Femur (tissue), 1 donor: ENCODE measurements at places on chromosomes 6 and 20.

- DNase-seq = peak; percentile 30
Observed at GRCh38 chr6:78910591-78911171, 43.3 kb downstream of the IRAK1BP1 start.

DNA sequence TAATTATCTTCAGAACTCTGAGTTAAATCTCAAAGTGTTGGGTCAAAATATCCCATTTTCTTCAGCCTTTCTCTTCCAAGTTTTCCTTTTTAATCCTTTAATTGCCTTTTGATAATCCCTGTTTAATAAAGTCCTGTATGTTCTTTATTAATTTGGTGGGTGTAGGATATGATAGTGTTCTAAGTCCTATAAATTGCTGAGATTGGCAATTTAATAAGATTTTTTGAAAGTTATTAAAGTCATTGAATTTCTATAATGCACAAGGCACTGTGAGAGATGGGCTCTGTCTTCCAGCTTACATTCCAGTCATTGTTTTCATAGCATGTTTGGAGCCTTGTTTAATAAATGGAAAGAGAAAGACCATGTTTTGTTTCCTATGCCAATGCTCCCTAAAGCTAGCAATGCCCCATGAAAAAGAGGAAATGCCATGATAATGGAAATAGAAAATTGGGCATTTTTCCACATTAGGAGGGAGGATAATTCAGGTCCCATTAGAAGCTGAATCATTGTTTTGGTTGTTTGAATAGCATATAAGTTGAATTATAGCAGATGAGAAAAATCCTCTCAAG lies 404.8 kb downstream of the CD109 start:
- no peak for DNase-seq

DNA sequence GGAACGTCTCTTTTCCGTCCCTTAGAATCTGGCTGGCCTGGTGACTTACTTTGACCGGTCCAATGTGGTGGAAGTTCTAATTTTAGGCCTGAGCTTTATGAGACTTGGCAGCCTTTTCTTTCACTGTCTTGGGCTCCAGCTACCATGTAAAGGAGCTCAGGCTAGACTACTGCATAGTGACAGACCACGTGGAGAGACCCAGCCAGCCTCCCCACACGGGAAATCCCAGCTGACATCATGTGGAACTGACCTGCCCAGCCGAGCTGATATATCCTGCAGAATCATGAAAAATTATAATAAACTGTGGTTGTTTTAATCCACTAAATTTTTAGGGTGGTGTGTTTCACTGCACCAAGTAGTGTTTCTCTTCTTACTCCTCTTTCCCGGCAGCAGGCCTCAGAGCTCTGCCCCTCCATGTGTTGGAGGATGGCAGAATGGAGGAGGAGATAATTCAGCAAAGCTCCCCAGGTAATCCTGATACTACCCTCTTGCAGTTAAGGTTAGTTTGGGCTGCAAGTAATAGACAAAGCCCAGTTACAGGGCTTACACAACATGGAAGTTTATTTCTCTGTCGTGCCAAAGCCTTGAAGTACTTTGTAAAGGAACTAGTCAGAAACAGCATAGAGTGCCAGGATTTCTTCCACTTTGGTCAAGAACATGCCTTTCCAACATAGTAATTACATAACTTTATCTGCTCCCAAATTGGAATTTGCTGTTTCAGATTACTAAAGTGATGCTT lies 87.5 kb downstream of the SH3BGRL2 start:
- no peak for DNase-seq

GRCh38 chr6:163901681-163902080 lies 487.2 kb downstream of the QKI start:
- no peak for DNase-seq

GRCh38 chr6:158149641-158150040 lies 18.4 kb downstream of the SERAC1 start:
- DNase-seq = no peak

DNA sequence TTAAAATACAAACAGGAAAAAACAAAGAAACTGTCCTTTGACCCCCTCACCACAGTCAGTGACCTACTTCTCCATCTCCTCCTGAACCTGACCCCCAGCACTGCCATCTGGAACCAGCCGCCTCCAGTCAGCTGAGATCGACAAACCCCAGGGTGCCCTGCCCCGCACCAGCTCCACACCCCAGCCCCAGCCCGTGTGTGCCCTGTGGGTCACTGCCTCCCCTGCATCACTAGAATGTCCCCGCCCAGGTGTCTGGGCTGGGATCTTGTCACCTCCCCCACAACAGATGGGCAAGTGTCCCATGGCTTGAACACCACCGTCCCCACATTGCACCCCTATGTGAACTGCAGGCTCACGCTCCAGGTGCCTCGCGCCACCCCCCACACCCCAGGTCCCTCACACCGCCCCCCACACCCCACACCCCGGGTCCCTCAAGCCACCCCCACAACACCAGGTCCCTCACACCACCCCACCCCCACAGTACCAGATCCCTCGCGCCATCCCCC lies 13.3 kb downstream of the TAF4 start:
- no peak for DNase-seq

DNA sequence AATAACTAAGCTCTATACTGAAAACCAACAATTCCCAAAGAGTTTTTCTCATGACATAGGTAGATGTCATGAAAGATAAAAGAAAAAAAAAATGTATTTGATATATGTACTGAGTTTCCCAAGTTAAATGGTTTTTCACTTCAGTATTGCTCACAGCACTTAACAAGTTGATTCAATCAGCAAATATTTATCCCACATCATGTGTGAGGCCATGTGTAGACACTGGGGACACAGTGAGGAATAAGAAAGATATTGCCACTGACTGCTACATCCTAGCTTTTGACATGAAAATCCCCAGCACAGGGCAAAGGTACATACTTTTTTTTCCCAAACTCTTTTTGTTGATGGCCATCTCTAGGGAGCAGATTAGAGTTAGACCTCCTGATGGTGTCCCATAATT lies 25.3 kb downstream of the SPTLC3 start:
- no peak for DNase-seq

GRCh38 chr6:181049-181654 lies 111.1 kb upstream of the DUSP22 start:
- DNase-seq = no peak

- DNase-seq = no peak
Observed at GRCh38 chr20:64069614-64070243, 6.7 kb downstream of the TCEA2 start.

GRCh38 chr6:130362128-130362527 lies 3.7 kb upstream of the TMEM200A start:
- no peak for DNase-seq

DNA sequence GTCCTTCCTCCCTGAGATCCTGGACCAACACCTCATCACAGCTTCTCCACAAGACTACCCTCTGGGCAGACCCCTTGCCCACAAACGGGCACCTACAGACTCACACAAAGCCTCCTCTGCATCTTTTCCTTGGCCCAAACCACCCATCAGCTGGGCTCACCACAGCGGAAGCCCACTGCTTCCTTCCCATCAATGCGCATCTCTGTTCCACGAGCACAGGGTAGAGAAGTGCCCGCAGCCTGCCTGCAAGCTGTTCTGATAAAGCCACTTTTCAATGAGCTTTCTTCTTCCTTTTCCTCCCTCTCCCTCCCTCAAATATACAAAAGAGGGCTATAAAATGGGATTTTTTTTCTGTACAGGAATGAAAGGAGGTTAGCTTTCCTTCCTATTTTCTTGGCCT lies 111.2 kb downstream of the NFATC2 start:
- DNase-seq = no peak

DNA sequence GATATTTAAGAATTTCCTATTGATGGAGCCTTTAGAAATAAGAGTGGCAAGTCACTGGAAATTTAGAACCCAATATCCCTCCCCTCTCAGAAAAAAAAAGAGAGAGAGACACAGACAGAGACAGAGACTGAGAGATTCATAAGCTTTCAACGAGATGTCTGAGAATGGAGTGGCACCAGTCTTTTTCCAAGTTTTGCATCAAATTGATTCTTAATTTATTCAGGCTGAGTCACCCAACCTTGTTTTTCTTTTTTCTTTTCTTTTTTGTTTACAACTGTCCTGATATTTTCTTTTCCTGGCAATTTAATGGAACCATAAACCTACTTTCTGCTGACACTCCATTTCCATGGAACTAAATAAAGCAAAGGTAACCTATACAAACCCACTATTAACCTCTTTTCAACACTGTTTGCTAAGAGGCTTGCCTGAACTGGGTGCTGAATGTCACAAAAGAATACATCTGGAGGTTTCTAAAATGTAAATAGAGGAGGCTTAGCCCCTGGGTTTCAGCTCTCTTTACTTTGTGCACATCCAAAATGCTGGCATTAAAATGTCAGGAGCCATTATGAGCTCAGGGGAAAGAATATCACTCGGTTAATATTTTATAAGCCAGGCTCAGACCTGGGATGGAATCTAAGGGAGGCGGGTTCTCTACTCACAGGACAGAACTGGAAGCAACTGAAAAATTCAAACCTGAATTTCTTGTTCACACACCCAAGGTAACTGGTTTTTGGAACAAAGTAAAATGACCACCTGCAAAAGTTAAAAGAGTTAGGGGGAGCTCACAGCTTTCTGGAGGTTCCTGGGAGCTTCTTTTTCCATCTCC lies 100.8 kb downstream of the BFSP1 start:
- DNase-seq = no peak

GRCh38 chr6:88749849-88750248 lies 213.6 kb downstream of the RNGTT start:
- DNase-seq = no peak

GRCh38 chr6:31203345-31203979 lies 33.0 kb upstream of the POU5F1 start:
- no peak for DNase-seq

DNA sequence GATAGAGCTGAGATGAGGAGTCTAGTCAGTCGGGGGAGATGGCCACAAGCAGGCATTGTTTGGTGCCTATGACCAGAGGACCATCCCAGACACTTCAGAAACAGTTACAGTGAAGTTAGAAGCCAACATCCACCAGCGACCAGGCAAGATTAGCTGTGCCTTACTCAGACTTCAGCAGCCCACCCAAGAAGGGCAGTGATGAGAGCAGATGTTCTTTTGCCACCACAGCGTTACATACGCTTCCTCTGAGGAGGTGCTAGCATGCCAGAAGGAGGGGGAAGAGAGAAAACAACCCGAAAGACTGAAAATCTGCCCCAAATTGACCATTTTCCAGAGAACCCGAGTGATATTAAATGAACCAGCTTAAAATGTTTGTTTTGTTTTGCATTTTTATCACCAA lies 186.8 kb downstream of the PRL start:
- DNase-seq = no peak

- no peak for DNase-seq
Observed at GRCh38 chr6:158024566-158025297, 43.1 kb downstream of the SYNJ2 start.

GRCh38 chr20:58840816-58841538 lies 9.7 kb downstream of the GNAS-AS1 start:
- no peak for DNase-seq

DNA sequence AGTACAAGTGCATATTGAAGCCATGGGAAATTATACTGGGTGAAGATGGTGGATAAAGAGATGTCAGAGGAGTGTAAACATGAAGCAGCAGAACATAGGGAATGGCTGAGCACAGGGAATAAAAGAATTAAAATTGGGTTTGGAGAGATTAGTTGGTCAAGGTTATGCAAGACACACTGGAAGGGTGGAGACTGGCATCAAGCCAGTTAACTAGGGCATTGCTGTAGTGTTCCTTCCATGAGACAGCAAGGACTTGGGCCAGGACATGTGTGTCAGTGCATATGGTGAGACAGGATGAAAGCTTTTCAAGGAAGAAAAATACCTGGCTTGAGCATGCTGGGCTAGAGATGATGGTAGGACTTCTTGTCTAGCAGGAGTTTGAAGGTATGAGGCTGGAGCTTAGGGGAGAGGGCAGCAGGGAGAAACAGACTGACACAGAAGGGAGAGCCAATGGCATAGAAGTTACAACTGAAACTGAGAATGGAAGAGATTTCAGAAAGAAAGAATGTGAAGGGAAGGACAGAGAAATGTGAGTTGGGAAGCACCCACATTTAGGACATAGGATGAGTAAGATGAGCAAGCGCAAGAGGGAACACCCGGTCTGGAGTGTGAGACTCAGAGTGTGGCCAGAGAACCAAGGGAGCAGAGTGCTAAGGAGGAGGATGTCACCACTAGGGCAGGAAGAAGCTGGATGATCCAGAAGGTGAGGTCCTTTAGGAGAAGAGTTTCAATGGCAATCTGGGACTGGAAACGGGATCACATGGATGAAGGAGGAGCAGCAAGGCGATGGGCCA lies 14.5 kb upstream of the TMEM170B start:
- no peak for DNase-seq

DNA sequence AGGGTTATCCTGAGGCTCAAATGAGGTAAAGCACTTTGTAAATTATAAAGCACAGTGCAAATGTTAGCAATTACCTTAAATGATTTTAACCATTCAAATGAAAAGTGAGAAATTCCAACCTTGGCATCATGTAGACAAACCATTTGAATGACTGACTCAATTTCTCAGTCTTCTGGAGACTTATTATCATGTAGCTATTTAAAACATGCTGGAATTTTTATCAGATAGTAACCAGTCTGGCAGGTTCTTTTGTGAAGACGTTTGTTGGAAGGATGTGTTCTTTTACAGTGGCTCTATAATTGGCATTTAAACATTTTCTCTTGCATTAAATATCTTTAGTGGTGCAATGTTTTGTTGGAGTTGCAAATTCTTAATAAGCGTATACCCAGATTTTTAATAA lies 386.6 kb downstream of the NKAIN2 start:
- no peak for DNase-seq

DNA sequence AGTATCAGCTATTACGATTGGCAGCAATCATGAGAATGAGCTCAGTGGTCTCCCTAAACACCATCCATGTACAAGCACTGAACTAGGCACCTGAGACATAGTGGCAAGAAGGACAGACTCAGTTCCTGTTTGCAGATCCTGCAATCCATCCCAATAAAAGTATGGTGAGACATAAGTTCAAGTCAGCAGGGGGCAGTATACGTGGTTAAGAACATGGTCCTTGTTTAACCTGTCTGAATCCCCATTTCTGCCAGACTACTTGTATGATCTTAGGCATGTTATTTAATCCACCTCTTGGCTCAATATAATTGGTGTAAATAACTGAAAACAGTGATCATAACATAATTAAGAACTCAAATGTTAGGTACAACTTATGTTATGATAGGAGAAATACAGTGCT lies 33.2 kb upstream of the PNISR start:
- no peak for DNase-seq

GRCh38 chr20:3471397-3472021 lies 691 bp downstream of the ATRN start:
- DNase-seq = no peak

DNA sequence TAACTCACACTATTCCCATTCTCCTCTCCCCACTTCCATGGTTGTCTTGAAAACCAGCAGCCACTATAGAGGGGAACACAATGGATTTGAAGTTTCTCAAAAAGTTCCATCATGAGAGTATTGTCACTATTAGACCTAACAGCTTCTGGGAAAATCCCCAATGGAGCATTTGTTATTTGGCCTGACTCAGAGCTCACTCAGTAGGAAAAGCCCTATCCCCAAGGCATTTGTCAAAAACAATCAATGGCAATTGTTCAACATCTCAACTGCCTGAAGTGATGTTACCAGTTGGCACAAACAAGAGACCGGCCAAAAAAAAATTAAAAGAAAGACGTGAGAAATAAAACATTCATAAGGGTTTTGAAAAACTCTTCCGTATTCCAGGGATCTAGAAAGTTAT lies 98.8 kb downstream of the MYLK4 start:
- DNase-seq = no peak
